ENCODE measurements at places on chromosomes 1 and 21. TPM values are rescaled to one million over a fixed set of nuclear protein-coding genes. Genes with fewer than 3 reads are reported as not detected.

Gene RABGAP1L
- total RNA-seq: 114 TPM

GRCh38 chr1:212260557-212261355, 24.5 kb upstream of the PPP2R5A start:
- DNase-seq: no peak

GRCh38 chr1:207991583-207992026, 80.7 kb upstream of the CD34 start:
- no peak for DNase-seq

Gene LAMB3
- total RNA-seq: 58.5 TPM

Measured in ureter (tissue), 1 donor.